ENCODE measurements at places on chromosomes 12 and 14. TPM values are rescaled to one million over a fixed set of nuclear protein-coding genes. Genes with fewer than 3 reads are reported as not detected.

DNA sequence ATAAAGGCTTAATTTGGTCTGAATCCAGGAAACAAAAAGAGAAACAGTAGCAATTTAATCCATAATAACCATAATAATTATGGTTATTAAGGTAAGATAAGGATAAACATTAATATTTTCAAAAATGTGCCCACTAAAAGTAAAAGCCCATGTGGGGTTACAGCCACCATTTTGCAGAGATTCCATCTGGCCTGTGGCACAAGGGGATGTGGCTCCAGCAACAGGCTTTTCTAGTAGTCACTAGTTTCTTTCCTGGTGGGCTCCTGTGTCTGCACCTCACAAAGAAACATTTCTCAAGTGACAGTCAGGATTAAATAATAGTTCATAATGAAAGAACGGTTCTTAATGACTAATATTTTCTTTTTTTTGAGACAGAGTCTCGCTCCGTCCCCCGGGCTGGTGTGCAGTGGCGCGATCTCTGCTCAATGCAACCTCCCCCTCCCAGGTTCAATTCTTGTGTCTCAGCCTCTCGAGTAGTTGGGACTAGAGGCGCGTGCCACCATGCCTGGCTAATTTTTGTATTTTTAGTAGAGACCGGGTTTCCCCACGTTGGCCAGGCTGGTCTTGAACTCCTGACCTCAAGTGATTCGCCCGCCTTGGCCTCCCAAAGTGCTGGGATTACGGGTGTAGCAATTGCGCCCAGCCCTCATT, 32.2 kb downstream of the GPR19 start:
- no peak for DNase-seq

The C12orf54 gene
- not detected for total RNA-seq

The MNAT1 gene
- total RNA-seq, result 29.5 TPM

The TSPAN19 gene
- 0.13 TPM for total RNA-seq

The ACRBP gene
- total RNA-seq, result 0.51 TPM

All from dermis microvascular lymphatic vessel endothelial cell (primary cell).